ENCODE measurements at places on chromosomes 7 and 10.

- H3K27ac ChIP-seq, result no peak overlapping the region
- H3K4me3 ChIP-seq, result no peak overlapping the region
- peaks cover 95% of the 10 kb centered on the region for H3K4me1 ChIP-seq
- H3K36me3 ChIP-seq, result no peaks in the 10 kb centered on the region
Observed at GRCh38 chr10:113063043-113063967, 113.3 kb downstream of the TCF7L2 start.

DNA sequence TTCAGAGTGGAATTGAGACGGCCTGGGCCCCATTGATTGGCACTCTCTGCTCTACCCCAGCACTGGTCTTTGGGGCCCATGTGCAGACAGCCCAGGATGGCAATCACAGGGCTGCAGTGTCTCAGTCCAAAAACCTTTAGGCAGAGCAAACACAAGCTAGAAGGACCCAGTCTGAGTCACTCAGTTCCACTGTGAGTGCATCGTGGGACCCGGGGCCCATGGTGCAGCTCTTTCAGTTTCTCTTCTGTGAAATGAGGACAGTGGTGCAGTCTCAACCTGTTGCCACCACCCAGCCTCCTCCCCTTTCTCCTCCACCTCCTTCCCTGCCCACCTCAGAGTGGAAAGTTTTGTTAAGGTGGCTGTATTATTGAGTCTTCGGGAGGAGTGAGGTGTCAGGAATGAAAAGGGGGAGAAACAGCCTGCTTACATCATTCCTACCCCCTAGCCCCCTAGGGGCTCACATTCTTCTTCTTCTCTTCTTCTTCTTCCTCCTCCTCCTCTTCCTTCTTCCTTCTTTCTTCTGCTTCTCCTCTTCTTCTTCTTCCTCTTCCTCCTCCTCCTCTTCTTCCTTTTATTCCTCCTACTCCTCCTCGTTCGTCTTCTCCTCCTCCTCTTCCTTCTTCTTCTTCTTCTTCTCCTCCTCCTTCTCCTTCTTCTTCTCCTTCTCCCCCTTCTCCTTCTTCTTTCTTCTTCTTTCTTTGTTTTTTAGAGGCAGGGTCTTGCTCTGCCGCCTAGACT is 19.5 kb upstream of the CARD11 start:
- H3K36me3 ChIP-seq, result no peaks in the 10 kb centered on the region
- peaks cover 10% of the 10 kb centered on the region for H3K4me1 ChIP-seq
- no peaks in the 10 kb centered on the region for H3K27me3 ChIP-seq
- no peak overlapping the region for H3K4me3 ChIP-seq

- no peak for DNase-seq
- peaks cover 9% of the 10 kb centered on the region for H3K4me1 ChIP-seq
- H3K27me3 ChIP-seq, result no peaks in the 10 kb centered on the region
- H3K4me3 ChIP-seq, result no peak overlapping the region
- no peak overlapping the region for H3K27ac ChIP-seq
- H3K36me3 ChIP-seq, result no peaks in the 10 kb centered on the region
Observed at GRCh38 chr10:51251110-51251509, 176.8 kb downstream of the PRKG1 start.

GRCh38 chr7:103710247-103710646 is 264.2 kb upstream of the SLC26A5 start:
- no peak overlapping the region for H3K27ac ChIP-seq
- no peaks in the 10 kb centered on the region for H3K36me3 ChIP-seq
- H3K4me3 ChIP-seq, result no peak overlapping the region
- no peaks in the 10 kb centered on the region for H3K27me3 ChIP-seq

- no peaks in the 10 kb centered on the region for H3K27me3 ChIP-seq
- peak overlapping the region; percentile 97 for H3K27ac ChIP-seq
- H3K4me3 ChIP-seq, result peak overlapping the region; percentile 56
- DNase-seq, result no peak
Observed at GRCh38 chr10:100374200-100374655, 27.2 kb downstream of the SCD start.

DNA sequence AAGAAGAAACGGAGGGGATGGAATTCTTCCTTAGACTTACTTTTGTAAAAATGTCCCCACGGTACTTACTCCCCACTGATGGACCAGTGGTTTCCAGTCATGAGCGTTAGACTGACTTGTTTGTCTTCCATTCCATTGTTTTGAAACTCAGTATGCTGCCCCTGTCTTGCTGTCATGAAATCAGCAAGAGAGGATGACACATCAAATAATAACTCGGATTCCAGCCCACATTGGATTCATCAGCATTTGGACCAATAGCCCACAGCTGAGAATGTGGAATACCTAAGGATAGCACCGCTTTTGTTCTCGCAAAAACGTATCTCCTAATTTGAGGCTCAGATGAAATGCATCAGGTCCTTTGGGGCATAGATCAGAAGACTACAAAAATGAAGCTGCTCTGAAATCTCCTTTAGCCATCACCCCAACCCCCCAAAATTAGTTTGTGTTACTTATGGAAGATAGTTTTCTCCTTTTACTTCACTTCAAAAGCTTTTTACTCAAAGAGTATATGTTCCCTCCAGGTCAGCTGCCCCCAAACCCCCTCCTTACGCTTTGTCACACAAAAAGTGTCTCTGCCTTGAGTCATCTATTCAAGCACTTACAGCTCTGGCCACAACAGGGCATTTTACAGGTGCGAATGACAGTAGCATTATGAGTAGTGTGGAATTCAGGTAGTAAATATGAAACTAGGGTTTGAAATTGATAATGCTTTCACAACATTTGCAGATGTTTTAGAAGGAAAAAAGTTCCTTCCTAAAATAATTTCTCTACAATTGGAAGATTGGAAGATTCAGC is 158.7 kb upstream of the LANCL2 start:
- no peak for DNase-seq
- peaks cover 64% of the 10 kb centered on the region for H3K36me3 ChIP-seq
- no peaks in the 10 kb centered on the region for H3K27me3 ChIP-seq
- H3K4me1 ChIP-seq, result no peaks in the 10 kb centered on the region
- H3K27ac ChIP-seq, result no peak overlapping the region
- no peak overlapping the region for H3K4me3 ChIP-seq

- H3K36me3 ChIP-seq, result no peaks in the 10 kb centered on the region
- no peaks in the 10 kb centered on the region for H3K27me3 ChIP-seq
- DNase-seq, result no peak
- no peak overlapping the region for H3K4me3 ChIP-seq
Observed at GRCh38 chr7:76108540-76109233, 60.8 kb downstream of the MDH2 start.

DNA sequence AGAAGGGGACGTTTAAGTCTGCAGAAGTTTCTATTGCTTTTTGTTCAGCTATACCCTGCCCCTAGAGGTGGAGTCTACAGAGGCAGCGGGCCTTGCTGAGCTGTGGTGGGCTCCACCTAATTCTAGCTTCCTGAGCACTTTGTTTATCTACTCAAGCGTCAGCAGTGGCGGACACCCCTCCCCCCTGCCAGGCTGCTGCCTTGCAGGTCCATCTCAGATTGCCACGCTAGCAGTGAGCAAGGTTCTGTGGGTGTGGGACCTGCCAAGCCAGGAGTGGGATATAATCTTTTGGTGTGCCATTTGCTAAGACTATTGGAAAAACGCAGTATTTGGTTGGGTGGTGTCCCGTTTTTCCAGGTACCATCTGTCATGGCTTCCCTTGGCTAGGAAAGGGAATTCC is 147.3 kb upstream of the PRPS1L1 start:
- DNase-seq, result no peak
- H3K27ac ChIP-seq, result no peak overlapping the region
- H3K27me3 ChIP-seq, result no peaks in the 10 kb centered on the region
- no peaks in the 10 kb centered on the region for H3K36me3 ChIP-seq

GRCh38 chr7:27064159-27064558 is 31.6 kb downstream of the HOXA1 start:
- no peak overlapping the region for H3K27ac ChIP-seq
- H3K36me3 ChIP-seq, result no peaks in the 10 kb centered on the region
- no peaks in the 10 kb centered on the region for H3K27me3 ChIP-seq
- no peak overlapping the region for H3K4me3 ChIP-seq
- DNase-seq, result no peak
- no peaks in the 10 kb centered on the region for H3K4me1 ChIP-seq

- no peak for DNase-seq
- H3K27ac ChIP-seq, result no peak overlapping the region
- peaks cover 7% of the 10 kb centered on the region for H3K27me3 ChIP-seq
- H3K4me3 ChIP-seq, result no peak overlapping the region
Observed at GRCh38 chr10:97184971-97185325, 811 bp downstream of the SLIT1 start.

DNA sequence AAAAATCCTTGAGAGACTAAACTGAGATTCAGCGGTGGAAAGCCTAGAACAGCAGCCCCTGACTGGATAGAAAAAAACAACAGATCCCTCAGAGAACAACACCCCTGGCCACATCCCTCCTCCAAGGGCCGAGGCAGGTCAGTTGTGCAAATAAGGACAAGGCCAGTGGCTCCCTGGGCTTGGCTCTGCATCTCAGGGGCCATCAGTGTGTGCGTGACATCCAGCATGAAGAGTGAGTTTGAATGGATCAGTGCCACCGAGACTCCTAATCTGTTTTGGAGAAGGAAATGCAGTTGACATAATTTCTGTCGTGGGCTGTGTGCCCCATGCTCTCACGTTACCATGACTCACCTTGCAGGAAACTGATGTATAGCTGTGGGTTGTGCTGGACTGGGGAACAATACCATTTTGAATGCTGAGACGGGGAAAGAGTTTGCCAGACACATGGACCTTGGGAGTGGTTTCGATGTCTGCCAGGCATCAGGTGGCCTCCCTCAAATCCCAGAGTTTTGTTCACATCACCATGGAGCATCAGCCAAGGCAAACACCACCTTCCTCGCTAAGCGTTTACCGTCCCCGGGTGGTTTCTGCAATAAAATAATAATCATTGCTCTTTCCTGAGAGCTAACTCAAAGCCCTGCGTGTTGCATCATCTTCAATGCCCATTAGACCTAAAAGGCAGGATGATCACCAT is 153.2 kb upstream of the FZD8 start:
- no peak for DNase-seq
- H3K27ac ChIP-seq, result no peak overlapping the region
- H3K4me1 ChIP-seq, result no peaks in the 10 kb centered on the region
- no peaks in the 10 kb centered on the region for H3K36me3 ChIP-seq

Measured in vagina (tissue), 2 donors.